ENCODE measurements at places on chromosomes 6 and 20.

- DNase-seq = no peak
These were observed at the start of gene PI3 for GRCh38 chr20:45174434-45175364. TSS of gene PI3 (plus strand) at chr20:45174902. CDS start at chr20:45174923, 21 bp downstream.

DNA sequence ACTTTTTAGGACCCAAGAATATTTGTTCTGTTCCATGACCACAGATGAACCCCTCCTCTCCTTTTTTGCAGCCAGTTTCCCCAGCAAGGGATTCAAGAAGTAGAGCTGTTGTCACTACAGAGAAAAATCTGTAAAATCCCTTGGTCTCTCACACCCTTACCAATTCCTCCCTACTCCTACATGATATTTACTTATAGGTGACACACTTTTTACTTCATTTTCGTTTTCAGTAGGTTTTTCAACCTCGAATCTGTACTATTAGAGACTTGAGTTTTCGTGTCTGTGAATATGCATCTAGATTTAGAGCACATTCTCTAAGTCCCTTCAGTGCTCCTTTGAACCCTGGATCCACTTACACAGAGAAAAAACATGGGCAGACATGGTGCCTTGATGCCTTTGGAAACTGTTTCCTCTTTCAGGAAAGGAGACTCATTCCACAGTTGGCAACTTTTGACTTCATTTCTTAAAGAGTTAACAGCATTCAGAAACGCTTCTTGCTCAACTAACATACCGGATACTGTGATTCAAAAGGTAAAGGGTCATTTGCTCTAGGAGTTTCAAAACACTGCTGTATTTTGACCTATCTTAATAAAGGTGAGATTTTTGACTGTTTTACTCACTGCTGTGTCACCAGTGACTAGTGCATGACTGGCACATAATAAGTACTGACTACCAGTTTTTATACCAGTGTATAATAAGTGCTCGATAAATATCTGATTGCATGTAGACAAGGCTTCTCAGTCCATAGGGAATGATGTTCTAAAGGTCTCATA is 50.6 kb downstream of the LAMA4 start:
- no peak for DNase-seq

- DNase-seq = no peak
These were observed 10.5 kb upstream of the SRXN1 start for GRCh38 chr20:663315-664090.

- DNase-seq = no peak
These were observed 10.5 kb downstream of the MANBAL start for GRCh38 chr20:37299718-37300528.

- no peak for DNase-seq
These were observed 51.4 kb downstream of the TGM2 start for GRCh38 chr20:38113401-38114325.

- no peak for DNase-seq
These were observed 20.9 kb upstream of the ILRUN start for GRCh38 chr6:34717466-34717865.

DNA sequence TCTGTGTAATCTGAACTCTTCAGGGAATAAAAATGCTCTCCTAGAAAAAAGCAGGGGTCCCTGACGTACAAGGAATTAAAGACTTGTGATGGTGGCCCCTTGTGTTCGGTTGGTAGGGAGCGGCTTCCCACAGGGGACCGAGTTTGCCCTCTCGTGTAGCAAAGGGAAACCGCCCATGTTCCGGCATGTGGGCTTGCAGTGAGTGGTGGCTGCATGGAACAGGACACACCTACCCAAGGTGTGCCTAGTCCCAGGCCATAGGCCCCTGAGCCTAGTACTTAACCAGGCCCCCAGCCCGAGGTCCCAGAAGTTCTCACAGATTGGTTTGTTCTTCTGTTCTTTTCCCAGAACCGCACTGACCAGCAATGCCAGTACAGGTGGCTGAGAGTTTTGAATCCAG is 15.5 kb downstream of the MYBL2 start:
- DNase-seq = no peak

GRCh38 chr6:14804785-14805210 is 441.1 kb upstream of the JARID2 start:
- no peak for DNase-seq
